Activated CD4-positive, alpha-beta T cell treated with anti-CD3 and anti-CD28 coated beads, Interleukin-2, amount 10 ng/mL, durations not matched to agents 7 days and 5 days (primary cell): ENCODE measurements at places on chromosomes 3 and 15. TPM values are rescaled to one million over a fixed set of nuclear protein-coding genes. Genes with fewer than 3 reads are reported as not detected.

The SYNM gene
- 0.12 TPM for total RNA-seq

The SLC9A9 gene
- 16.4 TPM for total RNA-seq

The ADGRG7 gene
- total RNA-seq: not detected

The SLC28A1 gene
- total RNA-seq: not detected

The MYH15 gene
- 0.21 TPM for total RNA-seq

The OR5H14 gene
- not detected for total RNA-seq

The RETNLB gene
- total RNA-seq: not detected

The GHSR gene
- total RNA-seq: not detected

The ADAMTS17 gene
- total RNA-seq: 5.0 TPM

The DCBLD2 gene
- 3.9 TPM for total RNA-seq

The SAMD7 gene
- total RNA-seq: not detected

The DGKG gene
- total RNA-seq: 0.04 TPM

The LSAMP gene
- not detected for total RNA-seq

The IL5RA gene
- not detected for total RNA-seq
